CD4-positive, alpha-beta T cell treated with Interleukin-21 for 1 hour (primary cell): ENCODE measurements at places on chromosomes 5 and 9.

- DNase-seq: no peak
These were observed 138.8 kb downstream of the LRRC70 start for GRCh38 chr5:62717301-62717933.

DNA sequence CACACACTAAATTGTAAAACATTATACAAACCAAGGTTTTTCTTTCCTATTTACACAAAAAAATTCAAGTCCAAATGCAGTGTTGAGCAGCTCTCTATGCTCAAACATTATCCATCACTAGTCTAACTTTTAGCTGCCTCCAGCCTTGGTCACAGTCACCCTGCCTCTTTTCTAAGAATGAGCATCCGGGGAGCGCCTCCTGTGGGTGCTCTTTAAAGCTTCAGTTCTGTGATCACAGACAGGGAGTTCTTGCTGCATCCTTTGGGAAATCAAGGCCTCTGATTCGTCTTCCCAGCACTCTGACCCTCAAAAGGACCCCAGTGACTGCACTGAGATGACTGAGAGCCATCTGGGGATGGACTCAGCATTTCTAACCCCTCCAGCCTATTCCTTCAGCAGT, 289.6 kb downstream of the SEC61B start:
- DNase-seq: no peak

DNA sequence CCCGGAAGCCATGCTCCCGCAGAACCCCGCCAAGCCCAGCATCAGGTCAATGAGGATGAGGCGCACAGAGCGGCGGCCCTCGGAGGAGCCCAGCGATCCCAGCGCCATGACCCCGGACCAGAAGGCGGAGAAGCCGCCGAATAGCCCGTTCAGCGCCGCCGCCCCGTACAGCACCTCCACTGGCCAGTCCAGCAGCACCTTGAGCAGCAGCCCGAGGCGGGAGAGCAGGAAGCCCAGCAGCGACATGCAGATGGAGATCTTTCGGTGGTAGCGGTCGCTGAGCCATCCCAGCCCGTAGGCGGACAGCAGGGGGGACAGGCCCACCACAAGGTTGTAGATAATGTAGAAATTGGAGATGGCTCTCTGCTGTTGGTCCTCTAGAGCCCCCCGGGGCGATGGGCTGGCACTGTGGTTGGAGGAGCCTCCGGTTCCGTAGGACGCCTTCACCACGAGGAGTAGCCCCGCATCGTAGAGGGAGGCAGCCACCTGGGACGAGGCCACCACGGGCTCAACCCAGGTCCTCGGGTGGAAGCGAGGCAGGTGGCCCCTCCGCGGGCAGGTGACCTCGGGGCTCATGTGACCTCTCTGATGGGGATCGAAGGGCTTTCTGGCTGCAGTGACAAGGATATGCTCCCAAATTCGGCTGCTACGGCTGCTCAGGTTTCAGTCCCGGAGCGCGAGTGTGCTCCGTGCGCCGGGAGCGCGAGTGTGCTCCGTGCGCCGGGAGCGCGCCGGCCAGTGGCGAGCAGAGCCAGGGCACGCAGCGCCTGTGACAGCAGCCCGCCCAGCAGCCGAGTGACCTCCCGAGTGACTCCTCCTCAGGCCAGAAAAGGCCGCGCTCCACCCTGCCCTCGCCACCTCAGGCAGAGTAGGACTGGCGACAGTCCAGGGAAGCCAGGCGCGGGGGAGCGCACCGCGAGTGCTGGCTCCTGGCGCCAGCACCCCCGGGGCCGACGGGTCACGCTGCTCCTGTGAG, at the start of gene SLC46A2:
Gene SLC46A2, minus strand, starts transcription at position 771 of the 976 bp plus-strand sequence. Its CDS starts 195 bp downstream, at position 576.
- DNase-seq: no peak

DNA sequence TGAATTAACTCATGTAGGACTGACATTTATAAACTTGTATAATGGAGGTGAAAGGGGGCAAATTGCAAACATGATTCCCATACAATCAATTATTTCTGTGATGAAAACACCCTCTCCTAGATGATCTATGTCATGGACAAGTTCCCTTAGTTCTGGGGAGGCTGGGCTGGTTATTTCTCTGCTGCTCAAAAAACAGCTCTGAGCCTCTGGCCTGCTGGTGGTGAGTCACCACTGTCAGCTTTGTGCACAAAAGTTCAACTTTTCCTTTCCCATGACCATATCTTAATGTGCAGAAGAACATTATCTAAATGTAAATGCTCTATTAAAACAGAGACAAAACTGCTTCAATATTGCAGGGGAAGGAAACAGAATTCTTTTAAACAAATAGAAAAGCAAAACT, 85.0 kb downstream of the HMHB1 start:
- DNase-seq: no peak

DNA sequence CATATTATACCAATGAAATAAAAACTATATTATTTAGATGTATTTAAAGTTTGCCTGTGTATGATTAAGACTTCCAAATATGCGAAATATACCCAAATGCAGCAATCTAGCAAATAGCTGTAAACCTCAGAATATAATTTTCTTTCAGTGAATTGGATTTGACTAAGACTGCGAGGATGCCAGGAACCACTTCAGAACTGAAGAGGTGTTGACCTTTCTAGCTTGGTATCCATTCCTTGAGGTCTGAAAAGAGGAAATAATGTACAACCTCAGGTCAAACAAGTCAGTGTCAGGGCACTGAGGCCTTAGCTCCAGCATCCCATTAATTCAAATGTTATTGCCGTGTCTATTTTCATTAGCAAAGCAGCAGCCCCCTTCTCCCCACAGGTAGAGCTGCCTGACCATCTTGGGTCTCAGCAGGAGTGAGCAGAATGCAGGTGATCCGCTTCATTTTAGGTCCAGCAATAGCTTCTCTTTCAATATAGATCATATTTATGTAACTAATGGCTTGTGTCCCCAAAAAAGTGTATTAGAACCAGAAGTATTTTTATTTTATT, 100.0 kb downstream of the KIAA1958 start:
- no peak for DNase-seq

GRCh38 chr5:135942202-135942771, 12.5 kb downstream of the LECT2 start:
- DNase-seq: no peak

- DNase-seq: no peak
These were observed 60.3 kb downstream of the HABP4 start for GRCh38 chr9:96510258-96510657.

GRCh38 chr5:127856292-127856691, 153.1 kb downstream of the CCDC192 start:
- DNase-seq: no peak

GRCh38 chr5:149320791-149321330, 24.4 kb upstream of the GRPEL2 start:
- DNase-seq: no peak

DNA sequence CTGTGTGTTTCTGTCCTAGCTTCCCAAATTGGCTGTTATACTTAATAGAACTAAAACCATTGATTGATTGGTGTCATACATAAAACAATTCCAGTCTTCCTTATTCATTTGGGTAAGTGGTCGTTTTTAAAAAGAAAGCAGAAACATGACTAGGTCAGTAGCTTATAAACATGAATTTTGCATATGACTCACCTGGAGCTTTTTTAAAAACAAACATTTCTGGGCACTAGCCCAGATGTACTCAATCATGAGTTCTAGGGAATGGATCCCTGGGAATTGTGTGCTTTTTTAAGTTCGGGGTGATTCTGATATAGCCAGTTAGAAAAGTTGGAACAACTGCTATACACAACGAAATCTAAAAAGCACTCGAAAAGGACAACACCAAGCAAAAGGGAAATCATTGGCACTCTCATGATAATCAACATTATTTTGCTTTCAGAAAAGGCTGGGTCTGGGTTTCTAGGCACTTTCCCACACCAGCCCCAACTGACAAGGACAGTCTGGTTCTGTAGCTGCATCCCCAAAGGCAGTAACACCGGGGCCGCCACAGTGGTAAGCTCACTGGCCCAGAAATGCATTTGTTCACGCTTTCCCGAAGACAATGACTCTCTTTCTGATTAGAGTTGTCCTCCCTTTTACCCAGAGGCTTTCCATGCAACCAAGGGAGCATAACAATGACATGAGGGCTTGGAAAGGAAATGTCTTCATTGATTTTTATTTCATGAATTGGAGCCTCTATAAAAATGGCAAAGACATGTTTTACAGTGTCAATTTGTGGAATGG, 664.9 kb upstream of the WWC1 start:
- DNase-seq: no peak

DNA sequence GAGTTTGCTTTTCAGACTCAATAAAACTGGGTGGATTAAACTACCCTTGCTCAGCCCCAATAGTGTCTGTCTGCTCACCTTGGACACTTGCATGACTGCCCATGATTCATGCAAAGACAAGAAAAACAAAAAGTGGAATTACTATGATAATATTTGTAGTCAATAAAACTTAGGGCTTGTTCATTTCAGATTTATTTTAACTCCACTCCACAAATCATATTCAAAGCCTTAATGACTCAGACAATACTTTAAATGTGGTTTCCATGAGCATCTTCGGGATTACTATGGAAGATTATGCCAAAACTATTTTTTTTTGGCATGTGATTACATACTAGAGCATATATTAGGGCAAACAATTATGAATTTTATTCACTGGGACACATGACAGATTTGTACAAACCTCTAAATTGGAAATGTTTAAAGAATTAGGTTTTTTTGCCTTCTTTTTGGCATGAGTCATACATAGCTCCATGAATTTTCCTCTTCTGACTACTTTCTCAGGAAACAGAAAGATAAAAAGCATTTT, 468.9 kb downstream of the ACTL7B start:
- DNase-seq: no peak

DNA sequence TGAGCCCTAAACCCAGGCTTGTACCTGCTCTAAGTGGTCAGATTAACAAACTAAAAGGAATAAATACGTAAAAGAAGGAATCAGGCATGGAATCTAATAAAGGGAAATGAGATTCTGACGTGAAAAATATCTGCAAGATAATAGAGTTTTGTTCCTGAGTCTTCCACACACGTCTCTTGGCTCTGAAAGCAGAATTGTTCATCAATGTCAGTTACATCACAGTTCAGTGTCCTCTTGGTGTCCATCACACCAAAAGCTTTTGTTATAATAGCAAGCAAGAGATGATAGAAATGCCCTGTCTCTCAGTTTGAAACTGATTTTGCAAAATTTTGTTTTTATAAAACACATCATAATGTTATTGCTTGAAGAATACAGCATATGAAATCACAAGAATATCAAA, 34.7 kb upstream of the NMUR2 start:
- DNase-seq: no peak

DNA sequence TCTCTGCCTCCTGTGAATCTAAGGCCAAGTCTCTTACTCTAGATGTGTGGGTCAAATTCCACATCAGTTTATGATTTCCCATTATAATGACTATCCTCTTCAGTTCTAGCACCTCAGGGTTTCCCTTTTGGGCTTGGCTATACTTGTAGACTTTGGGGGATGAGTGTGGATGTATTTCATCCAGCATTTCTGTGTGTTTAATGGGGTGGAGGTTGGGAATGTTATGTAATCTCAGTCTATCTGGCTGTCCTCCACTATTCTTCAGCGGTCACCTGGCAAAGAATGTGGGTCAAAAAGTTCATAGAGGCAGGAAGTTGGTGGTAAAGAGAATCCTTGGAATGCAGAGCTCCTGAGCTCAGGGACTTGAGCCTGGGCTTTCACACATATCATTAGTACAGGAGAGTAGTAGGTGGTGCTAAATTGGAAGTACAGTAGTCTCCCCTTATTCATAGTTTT, 64.9 kb downstream of the CFAP95 start:
- no peak for DNase-seq

DNA sequence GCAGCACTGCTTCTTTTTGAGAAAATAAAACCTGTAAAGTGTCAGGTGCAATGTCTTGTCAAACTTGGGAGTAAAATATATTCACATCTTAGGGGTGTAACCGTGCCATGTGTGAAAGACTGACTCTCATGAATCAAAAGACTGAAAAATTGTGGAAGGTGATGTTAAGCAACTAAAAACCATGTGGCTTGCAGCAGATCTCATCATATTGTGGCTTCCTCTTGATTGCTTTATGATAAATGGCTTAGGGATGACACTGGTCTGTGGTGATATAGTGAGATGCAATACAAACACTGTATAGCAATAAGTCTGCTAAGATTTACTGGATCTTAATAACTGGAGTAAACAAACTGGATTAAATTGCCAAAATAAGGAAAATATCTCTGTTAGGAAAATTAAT, 321.6 kb downstream of the EDIL3 start:
- no peak for DNase-seq

GRCh38 chr9:134698587-134699342, 57.2 kb downstream of the COL5A1 start:
- peak; percentile 16 for DNase-seq

DNA sequence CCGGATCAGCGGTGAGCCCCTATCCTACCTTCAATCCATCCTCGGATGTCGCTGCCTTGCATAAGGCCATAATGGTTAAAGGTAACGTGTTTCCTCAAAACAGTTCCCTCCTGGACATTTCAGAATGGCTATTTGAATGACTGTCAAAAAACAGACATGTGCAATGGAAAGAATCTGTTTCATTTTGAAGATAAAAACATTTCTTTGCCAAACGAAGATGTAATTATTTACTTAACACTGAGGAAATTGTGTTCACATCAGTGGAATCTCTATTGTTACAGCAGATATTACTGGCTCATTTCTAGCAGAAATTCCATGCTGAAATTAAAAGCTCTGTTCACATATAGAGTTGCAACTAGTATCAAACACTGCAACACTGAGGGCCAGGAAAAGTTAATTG, 7.1 kb downstream of the ANXA1 start:
- DNase-seq: peak; percentile 17

DNA sequence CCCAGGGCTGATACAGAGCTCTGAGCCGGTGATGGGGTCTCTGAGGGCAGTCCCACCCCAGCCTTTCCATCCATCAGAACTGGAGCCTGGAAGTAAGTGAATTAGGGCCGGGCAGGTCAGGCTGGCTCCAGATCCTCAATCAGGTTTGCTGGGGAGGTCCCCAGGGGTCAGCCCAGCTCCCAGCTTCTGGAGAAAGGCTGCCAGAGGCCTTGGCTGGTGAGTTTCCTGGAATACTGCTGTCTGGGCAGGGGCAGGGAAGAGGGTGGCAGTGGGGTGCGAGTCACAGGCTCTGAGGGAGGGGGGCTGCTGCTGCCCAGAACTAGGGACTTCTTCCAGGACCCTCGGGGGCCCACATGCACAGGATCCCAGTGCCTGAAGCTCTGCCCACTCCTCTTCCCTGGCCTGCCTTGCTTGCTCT, 200.6 kb upstream of the MVB12B start:
- DNase-seq: no peak

- DNase-seq: no peak
These were observed 25.9 kb downstream of the NKD2 start for GRCh38 chr5:1034421-1034905.

DNA sequence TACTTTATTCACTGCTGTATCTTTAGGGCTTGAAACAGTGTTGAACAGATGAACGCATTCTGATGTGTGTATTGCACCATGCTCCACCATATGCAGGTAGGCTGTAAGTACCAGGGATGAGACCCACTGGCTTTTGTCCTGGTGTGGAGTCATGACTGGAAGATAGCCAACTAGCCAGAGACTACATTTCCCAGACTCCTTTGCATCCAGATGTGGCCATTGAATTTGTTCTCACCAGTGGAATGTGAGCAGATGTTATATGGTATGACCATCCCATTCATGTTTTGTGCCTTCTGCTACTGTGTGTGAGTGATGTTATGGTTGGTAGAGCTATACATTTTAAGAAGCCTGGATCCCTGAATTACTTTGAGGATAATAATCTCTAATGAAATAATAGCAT, 7.4 kb upstream of the FBXL7 start:
- no peak for DNase-seq

- DNase-seq: no peak
These were observed 5.8 kb upstream of the CCL21 start for GRCh38 chr9:34715639-34716215.
